ENCODE measurements at places on chromosomes 12 and 14.

DNA sequence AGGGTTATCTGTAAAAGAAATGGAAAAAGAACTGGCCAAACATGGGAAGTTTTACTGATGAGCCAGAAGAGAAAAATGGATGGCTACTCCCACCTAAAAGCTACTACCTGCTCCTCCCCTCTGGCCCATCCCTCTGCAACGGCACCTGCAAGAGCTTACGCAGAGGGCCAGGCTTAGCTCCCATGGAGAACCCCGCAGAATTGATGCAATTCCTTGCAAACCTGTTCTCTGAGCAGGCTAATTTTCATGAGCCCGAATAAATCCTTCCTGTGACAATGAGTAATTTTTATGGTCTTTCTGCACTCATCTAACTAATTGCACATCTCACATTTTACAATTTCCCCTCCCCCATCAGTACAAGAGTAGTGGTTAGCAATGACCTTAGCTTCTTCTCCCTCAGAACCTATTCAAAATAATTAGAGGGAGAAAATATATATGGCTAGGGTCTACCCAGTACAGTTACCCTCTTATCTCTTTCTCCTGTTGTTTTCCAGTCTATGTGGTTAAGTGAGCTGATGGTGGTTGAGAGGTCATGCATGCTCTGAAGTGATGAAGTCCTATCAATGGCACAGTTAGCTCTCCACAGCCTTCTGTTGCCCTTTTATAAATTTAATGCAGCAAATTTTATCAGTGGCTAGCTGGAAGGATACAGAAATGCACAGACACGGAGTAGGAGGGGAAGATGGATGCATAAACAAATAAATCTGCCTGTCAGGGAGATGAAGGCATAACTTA lies 67.7 kb upstream of the NTF3 start:
- no peak for DNase-seq

- DNase-seq, result no peak
Observed at GRCh38 chr12:107331912-107332311, 238.6 kb upstream of the CRY1 start.

DNA sequence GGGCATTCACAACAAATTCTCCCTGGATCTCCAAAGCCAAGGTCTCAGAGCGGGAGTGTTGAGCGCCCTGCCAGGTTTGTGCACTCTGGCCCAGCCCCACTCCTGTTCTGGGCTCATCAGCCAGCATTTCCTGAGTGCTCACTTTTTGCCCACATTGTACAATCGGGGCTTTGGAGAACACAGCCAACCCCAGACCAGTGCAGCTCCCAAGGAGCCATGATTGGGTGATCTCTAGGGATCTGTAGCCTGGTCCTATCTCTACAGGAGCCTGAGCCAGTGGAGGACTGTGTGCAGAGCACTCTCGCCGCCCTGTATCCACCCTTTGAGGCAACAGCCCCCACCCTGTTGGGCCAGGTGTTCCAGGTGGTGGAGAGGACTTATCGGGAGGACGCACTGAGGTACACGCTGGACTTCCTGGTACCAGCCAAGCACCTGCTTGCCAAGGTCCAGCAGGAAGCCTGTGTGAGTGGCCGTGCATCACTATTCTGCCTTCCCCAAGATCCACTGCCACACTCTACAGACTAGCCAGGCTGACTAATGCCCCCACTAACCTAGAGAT lies 2.8 kb downstream of the ARHGEF40 start:
- DNase-seq, result no peak

- DNase-seq, result no peak
Observed at GRCh38 chr12:15256761-15257160, 35.5 kb upstream of the RERG start.

DNA sequence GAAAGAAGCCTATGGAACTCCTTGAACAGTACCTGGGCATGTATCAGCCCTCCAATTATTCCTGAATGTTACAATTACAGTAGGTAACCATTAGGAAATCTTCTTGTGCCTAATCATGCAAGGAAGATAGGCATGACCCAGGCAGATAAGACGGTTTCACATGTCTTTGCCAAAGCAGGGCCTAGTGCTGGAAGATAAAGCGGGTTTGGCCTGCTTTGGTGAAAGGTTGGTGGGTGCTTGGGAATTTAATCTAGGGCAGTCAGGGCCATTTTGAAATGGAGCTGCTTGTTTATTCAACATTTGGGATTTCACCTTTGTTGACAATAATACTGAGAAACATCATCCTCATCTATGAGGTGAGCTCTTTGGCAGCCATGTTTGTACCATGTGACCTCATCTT lies 12.5 kb upstream of the SRSF5 start:
- no peak for DNase-seq

DNA sequence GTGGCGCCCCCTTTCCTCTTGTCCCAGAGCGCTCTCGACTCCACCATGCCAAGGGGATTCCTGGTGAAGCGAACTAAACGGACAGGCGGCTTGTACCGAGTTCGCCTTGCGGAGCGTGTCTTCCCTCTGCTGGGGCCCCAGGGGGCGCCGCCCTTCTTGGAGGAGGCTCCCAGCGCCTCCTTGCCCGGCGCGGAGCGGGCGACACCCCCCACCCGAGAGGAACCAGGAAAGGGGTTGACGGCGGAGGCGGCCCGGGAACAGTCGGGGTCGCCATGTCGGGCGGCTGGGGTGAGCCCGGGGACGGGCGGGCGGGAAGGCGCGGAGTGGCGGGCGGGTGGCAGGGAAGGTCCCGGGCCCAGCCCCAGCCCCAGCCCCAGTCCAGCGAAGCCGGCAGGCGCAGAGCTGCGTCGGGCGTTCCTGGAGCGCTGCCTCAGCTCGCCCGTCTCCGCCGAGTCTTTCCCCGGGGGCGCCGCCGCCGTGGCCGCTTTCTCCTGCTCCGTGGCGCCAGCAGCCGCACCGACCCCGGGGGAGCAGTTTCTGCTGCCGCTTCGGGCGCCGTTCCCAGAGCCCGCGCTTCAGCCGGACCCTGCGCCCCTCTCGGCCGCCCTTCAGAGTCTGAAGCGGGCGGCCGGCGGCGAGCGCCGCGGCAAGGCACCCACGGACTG lies 376 bp downstream of the INSM2 start:
- peak; percentile 18 for DNase-seq

DNA sequence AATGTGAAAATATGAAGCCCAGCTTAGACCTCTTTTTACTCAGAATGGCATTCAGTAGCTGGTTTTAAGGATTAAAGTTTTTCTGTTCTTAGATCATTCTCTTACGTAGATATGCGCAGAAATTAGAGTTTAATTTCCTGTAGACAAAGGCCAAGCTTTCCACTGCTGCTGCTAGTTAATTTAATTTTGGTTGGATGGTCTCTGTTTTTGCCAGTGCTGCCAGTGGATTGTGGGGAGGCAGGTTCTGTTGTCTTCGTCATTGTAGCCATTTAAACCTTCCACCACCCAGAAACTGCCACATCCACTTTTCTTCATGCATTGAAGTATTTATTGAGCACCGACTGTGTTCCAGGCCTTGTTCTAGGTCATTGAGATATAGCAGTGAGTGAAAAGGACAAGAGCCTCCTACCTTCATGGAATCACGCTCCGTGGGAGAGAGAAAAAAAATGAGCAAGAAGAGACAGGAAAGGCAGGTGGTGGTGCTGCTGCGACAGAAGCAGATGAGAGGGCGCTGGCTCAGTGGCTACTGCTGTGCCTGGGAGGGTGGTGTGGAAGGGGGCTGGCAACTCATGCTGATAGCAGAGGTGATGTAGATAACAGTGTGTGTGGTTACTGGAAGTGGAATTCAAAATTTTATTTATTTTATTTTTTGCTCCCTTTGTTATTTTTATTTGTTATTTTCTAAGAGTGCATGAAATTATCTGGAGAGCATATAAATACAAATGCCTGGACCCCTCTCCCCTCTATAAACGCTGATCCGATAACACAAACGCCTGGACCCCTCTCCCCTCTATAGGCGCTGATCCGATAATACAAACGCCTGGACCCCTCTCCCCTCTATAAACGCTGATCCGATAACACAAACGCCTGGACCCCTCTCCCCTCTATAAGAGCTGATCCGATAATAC lies 33.3 kb downstream of the DYNC1H1 start:
- no peak for DNase-seq

DNA sequence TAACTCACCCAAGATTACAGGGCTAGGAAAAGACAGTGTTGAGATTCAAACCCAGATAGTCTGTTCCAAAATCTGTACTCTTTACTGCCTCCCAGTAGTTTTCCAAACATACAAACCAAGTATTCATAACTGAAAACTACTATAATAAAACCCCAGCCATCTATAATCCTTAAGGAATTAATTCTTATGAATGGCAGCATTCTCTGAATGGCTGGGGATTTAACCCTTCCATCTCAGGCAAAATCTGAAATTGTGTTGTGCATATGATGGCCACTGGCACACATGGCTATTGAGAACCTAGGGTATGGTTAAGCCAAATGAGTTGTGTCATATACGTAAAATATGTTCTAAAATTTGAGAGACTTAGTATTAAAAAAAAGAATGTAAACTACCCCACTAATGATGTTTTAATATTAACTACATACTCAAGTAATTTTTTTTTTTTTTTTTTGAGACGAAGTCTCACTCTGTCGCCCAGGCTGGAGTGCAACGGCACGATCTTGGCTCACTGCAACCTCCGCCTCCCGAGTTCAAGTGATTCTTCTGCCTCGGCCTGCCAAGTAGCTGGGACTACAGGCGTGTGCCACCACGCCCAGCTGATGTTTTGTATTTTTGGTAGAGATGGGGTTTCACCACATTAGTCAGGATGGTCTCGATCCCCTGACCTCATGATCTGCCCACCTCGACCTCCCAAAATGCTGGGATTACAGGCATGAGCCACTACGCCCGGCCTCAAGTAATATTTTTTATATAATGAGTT lies 16.7 kb downstream of the PPP1R13B start:
- no peak for DNase-seq

GRCh38 chr12:106956048-106956578 lies 406 bp downstream of the TMEM263 start:
- DNase-seq, result no peak

GRCh38 chr12:95802482-95803270 lies 12.1 kb upstream of the NTN4 start:
- DNase-seq, result no peak

DNA sequence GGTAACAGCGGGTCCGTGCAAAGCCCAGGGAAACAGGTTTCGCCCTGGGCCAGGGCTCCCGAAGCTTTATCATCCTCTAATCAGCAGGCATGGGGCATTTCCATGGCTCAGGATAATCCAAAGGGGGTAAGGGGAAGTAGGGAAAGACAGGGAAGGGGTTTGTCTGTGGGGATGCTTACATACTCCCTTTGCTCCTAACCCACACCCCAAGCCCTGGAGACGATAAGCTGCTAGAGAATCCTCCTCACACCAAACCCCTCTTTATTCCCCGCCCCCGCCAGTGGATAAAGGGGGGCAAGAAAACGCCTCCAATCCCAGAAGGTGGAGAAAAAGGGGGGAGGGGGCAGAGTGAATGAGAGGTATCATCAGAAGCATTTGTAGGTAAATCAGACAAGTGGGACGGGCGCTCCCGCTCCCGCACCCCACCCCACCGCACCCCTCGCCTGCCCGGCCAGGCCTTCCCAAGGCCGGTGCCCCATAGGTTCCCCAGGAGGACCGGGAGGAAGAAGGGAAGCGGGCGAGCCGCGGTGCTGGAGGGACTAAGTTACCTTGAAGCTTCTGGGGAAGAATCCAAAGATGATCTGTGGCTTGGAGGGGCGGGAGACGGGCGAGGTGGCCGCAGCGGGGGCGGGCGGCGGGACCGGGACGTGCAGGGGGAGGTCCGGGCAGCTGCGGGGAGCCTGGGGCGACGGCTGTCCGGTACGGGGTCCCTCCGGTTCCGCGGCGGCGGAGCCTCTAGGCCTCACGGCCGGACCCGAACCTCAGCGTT lies 762 bp downstream of the PPP2R5E start:
- peak; percentile 15 for DNase-seq

DNA sequence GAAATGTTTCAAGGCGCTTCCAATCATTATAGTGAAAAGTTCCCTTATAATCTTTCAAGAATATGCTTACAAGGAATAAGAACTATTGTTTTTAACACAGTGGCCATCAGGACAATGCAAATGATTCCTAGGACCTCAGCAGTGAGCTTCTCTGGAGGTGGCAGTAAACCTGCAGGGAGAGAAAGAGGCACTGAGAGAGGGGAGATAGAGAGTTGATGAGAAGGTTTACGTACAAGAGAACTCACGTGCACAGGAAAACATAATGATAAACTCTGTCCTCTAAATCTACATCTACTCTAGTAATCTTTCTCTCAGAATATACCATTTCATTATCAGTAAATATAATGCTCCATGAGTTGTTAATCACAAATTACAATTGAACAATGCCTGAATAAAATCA lies 715 bp downstream of the KLRC4 start:
- no peak for DNase-seq

- no peak for DNase-seq
Observed at GRCh38 chr12:62379026-62379722, 87.5 kb upstream of the MON2 start.

- DNase-seq, result no peak
Observed at GRCh38 chr14:21822109-21822508, 148.5 kb upstream of the OR4E1 start.

- no peak for DNase-seq
Observed at GRCh38 chr12:42039176-42039575, 105.5 kb downstream of the GXYLT1 start.

- no peak for DNase-seq
Observed at GRCh38 chr12:124443931-124444712, 123.3 kb downstream of the NCOR2 start.

GRCh38 chr12:34345801-34346200 lies 323.5 kb downstream of the ALG10 start:
- DNase-seq, result no peak

GRCh38 chr12:52561880-52562449 lies 9.0 kb upstream of the KRT71 start:
- no peak for DNase-seq

- no peak for DNase-seq
Observed at GRCh38 chr12:16675438-16675837, 69.5 kb upstream of the LMO3 start.

DNA sequence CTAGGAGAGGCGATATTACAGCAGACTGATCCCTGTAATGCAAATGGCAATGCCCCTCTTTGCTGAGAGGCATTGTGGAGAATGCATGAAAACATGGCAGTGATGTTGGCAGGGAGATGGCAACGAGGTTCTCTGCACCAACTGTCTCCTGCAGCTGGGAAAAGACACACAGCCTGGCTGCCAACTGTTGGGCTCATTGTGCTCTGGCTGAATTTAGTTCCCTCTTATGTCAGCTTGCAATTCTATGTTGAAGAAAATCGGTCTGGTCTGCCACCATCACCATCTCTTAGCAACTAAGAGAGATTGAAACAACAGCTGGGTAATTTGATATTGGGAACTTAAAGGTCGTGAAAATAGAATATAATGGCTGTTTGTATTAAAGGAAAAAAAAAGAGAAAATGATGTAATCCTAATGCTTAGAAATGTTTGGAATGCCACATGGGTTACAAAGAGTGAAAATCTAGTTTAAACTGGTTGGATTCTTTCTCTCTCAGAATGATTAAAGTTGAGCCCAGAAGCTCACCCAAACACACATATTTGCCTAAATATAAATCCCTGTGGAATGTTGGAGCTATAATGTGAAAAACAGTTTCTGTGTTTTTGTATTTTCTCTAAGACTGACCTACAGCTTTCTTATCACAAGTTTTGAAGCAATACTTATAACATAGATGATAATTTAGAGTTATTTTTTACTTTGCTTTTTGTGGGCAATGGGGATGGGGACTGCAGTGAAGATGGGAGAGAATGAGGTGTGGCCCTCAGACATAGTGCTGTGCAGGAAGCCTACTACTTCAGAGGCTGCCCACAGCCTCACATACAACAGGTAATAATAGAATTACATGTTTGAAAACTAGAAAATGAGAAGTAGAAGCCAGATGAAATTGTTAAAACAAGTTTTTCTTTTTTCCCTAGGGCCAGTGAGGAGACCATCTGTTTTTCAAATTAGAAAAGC lies 143.7 kb downstream of the AKAP6 start:
- DNase-seq, result no peak
